ENCODE measurements at places on chromosomes 2 and 18.

GRCh38 chr2:98522854-98523253 is 78.2 kb downstream of the INPP4A start:
- no peak for DNase-seq

GRCh38 chr2:128442891-128443302 is 124.2 kb upstream of the HS6ST1 start:
- no peak for DNase-seq

GRCh38 chr2:198316852-198317396 is 512.5 kb downstream of the PLCL1 start:
- no peak for DNase-seq

GRCh38 chr2:40410695-40411094 is 41.2 kb downstream of the SLC8A1 start:
- no peak for DNase-seq

DNA sequence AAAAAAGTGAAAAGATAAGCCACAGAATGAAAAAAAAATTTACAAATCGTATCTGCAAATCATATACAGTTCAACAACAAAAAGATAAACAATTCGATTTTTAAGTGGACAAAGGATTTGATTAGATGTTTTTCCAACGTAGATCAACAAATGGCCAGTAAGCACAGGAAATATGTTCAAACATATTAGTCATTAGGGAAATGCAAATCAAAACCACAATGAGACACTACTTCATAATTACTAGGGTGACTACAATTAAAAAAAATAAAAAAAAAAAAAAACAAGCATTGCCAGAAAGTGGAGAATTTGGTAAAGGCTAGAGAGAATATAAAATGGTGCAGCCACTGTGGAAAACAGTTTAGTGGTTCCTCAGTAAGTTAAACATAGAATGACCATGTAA is 38.3 kb upstream of the RNU4ATAC start:
- no peak for DNase-seq

DNA sequence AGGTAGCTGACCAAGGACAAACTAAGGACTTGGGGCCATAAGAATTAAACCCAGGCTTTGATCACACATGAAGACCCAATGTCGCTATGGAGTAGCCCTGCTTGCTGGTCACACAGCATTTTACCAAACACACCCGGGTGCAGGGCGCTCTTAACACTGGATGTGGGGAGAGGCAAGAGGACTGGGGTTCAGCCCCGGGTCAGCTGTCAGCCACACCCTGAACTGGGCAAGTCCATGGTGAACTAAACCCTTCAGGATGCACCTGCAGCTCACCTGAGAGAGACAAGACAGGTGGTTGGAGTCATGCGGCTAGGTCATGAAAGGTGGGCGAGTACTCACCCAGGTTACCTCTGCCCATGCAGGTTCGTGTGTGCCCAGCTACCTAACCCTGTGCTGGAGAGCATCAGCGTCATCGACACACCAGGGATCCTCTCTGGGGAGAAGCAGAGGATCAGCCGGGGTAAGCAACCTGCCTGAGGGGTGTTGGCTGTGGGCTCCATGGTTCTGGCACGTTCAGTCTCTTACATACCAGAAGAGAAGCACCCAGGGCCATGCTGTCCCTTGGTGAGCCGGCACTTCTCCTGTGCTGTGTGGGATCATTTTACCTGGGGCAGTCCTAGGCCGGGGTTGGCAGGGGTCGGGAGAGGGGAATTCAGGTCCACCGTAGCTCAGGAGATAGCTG is 15.2 kb downstream of the EHD3 start:
- no peak for DNase-seq

- DNase-seq, result no peak
Measured at GRCh38 chr2:119249855-119250717, 26.5 kb downstream of the STEAP3 start.

GRCh38 chr18:7904529-7904928 is 337.4 kb downstream of the PTPRM start:
- peak; percentile 67 for DNase-seq

DNA sequence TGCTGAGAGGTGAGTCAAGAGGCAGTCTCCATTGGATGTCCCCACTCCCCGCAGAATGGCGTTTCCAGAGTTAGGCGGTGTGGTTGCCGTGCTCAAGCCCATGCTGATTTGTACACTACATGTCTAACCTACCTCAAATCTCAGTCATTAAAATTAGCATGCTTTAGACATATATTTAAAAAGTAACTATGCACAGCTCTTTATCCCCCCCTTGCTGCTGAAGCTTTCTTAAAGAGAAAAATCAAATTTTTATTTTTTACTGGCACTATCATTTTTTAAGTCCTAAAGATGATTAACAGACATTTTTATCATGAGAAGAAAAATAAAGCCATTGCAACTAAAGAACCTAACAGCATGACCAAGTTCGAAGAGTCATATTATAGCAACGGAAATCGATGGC is 42.9 kb downstream of the BOLA3 start:
- no peak for DNase-seq

- DNase-seq, result no peak
Measured at GRCh38 chr2:111688482-111688881, 195.5 kb downstream of the ANAPC1 start.

DNA sequence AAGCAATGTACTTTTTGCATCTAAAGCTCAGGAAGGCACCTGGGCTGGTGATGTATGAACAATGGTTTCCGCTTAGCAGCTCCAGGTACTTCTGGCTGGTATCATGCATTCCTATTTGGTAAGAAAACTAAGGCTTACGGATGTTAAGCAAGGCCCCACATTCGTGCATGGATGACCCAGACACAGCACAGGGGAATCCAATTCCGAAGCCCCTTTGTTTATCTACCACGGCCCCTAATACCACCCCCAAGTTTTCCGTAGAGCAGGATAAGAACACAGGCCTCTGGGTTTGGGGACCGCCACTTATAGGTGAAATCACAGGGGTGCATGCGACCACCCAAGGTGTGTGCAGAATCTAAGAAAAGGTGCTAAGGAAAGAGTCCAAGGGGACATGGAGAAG is 192.1 kb upstream of the ID2 start:
- no peak for DNase-seq

- no peak for DNase-seq
Measured at GRCh38 chr2:46187112-46187618, 110.0 kb upstream of the EPAS1 start.

- DNase-seq, result no peak
Measured at GRCh38 chr2:9488583-9489547, 14.5 kb downstream of the IAH1 start.

GRCh38 chr18:62264984-62265383 is 60.1 kb upstream of the TNFRSF11A start:
- DNase-seq, result no peak

GRCh38 chr2:168155046-168155445 is 92.3 kb downstream of the STK39 start:
- no peak for DNase-seq

DNA sequence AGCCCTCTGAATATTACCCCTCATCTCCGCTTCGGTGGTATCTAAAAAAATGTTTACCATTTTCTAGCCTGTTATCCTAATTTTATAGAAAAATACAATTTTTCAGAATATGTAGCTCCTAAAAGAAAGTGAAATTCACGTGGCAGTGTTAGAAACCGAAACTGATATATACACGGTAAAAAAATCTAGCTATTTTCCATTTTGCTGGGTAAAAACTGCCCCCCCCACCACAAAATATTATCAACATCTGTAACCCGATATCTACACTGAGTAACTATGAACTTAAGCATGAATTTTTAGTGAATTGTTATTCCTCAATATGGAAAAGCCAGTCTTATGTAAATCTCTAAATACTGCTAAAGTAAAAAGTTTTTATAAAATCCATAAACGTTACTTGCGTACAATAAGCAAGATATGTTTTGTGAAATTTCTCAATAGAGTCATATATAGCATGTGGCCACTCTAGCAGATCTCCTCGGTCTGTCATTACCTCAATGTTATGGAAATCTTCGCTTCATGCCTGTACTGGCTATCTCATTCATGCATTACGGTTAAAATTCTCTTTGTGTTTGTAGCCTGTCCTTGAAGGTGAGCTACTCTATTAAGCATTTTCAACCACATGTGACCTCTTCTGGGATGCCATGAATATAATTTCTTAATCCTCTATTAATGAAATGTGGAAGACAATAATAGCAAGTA is 524.2 kb downstream of the TRIB2 start:
- DNase-seq, result no peak

GRCh38 chr2:118133916-118134315 is 45.6 kb downstream of the INSIG2 start:
- no peak for DNase-seq

- DNase-seq, result peak; percentile 87
Measured at GRCh38 chr2:179263015-179263414, 1.6 kb downstream of the SESTD1 start.

- DNase-seq, result no peak
Measured at GRCh38 chr2:188623995-188624643, 332.4 kb downstream of the GULP1 start.

- DNase-seq, result no peak
Measured at GRCh38 chr2:39409697-39410389, 27.2 kb downstream of the MAP4K3 start.

DNA sequence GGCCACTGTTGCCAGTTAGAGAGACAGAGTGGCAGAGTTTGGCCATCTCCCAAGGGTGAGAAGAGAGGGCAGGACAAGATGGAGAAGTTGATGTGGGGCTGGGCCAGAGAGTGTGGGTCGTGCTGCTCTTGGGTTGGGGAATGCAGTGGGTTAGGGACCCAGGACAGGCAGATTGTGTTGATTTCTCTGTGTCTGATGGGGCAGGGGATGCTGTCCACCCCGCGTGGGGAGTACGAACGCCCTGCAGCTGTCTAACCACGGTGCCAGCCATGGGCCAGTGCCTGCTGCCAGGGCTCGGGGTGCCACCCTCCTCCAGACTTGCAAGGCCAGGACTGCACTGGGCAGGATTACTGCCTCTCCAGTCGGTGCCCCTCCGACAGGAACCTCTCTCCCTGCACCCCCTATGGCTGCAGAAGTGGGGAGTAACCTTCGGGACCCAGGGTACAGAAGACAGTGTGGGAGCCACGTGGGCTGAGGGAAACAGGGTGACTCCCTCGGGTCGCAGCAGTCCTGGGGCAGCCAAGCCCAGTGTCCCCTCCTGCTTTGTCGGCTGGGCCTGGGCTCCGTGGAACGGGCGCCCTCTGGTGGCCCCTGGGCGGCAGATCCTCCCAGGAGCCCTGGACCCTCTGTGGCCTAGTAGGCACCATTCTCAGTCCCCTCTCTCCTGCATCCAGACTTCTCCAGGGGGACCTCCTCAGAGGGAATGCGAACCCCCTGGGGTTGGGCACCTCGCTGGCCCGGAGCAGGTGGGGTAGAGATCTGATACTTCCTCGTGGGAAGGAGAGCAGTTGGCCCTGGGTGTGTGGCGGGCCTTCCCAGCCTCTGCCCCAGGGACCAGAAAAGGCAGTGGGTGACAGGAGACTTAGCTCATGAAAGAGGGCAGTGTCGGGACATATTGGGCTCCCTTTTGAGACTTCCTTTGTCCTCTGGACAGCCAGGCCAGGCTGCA is 2.7 kb downstream of the GPC1 start:
- DNase-seq, result peak; percentile 53

DNA sequence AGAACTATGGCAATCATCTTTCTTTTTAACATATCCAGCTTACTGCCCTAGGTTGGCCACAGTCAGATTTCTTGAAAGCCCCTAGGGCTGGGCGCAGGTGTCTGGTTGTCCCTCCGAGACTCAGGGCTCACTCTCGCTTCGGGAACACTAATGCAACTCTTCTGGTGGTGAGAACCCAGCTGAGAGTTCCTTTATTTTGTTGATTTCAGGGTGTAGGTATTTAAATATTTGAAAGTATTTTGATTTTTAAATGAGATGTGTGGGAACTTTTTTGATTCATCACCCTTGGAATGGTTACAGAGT is 40.7 kb downstream of the INPP4A start:
- no peak for DNase-seq

DNA sequence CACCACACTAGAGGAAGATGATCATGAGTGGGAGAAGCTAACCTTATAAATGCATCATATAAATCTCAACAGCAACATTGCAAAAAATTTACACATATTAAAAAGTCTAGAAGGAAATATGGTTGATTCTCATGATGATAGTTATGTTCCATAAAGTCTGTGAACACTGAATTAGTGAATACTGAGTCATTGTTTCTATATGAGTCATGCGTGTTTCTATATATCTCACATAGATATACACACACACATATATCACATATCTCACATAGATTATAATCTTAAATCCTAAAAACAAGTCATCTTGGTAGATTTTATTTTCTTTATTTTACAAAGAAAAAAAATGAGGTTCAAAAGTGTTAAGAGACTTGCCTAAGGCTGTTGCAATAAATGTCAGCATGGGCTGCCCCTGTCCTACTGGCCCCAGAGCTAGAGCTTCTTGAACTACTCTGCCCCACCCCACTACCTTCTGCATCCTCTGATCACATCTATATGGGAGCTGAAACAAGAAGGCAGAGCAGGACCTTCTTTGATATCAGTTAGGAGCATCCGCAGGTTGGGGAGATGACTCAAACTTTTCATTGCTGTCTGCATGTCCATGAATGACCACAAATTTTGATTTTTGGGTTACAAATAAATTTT is 81.8 kb upstream of the ADAM23 start:
- no peak for DNase-seq

DNA sequence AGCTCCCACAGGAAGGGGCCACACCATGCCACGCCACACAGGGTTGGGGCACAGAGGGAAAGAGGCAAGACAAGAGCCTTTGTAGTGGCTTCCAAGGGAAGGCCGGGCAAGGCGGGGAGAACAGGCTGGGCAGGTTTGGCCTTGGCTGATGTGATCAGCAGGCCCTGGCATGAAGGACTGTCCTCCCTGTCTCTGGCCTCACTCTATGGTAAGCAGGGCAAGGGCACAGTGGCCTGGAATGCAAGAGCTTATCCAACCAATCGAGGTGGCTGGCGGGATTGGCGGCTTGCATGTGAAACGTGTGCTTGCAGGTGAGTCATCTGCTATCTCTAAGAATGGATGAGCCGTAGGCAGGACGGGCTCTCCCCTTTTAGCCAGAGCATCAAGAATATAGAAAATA is 6.4 kb upstream of the ATP9B start:
- peak; percentile 75 for DNase-seq

DNA sequence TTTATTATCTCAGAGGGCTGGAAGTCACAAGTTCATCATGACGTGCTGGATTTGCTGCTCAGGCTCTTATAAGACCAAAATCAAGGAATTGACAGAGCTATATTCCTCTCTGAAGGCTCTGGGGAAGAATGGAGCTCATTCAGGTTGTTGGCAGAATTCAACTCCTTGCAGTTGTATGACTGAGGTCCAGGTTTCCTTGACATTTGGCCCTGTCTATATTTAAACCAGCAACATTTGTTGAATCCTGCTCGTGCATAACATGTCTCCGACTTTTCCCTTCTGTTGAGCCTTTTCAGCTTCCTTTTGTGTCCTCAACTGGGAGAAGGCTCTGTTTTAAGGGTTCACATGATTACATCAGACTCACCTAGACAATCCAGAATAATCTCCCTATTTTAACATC is 203.4 kb downstream of the PDE11A start:
- DNase-seq, result no peak

- no peak for DNase-seq
Measured at GRCh38 chr2:31002537-31003150, 135.6 kb downstream of the GALNT14 start.

All from PC-9 (cell line).